Stimulated activated naive B cell treated with anti-CD40 and anti-IgM and Interleukin-4, amounts not matched to agents 10 μg/mL and 1 μg/mL and 100 μg/mL, for 72 hours (primary cell): ENCODE measurements at places on chromosomes 16 and 17.

DNA sequence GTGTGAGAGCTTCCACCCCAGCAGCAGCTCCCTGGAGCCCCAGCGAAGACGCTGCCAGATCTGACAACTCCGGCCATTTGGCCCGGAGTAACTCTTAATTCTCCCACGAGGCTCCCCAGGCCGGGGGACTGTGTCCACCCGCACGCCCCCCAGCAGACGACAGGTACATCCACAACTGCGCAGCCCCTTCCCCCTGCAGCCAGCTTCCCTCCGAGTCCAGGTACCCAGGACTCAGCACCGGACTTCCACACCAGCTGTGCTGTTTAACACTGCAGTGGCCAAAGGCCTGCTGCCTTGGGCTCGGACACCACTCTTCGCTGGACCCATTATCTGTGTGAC, 7.2 kb downstream of the SYNGR2 start:
- H3K4me1 ChIP-seq = peaks cover 98% of the 10 kb centered on the region
- H3K36me3 ChIP-seq = peaks cover 86% of the 10 kb centered on the region
- peak overlapping the region; percentile 97 for H3K27ac ChIP-seq

GRCh38 chr17:42484304-42484703, 25.6 kb downstream of the ATP6V0A1 start:
- peaks cover 37% of the 10 kb centered on the region for H3K36me3 ChIP-seq
- H3K4me1 ChIP-seq = peaks cover 2% of the 10 kb centered on the region
- H3K27me3 ChIP-seq = no peaks in the 10 kb centered on the region
- no peak overlapping the region for H3K27ac ChIP-seq

GRCh38 chr16:72468582-72468981, 296.6 kb upstream of the PMFBP1 start:
- H3K27ac ChIP-seq = no peak overlapping the region
- H3K4me3 ChIP-seq = no peak overlapping the region
- DNase-seq = no peak
- peaks cover 6% of the 10 kb centered on the region for H3K4me1 ChIP-seq
- H3K27me3 ChIP-seq = no peaks in the 10 kb centered on the region

- H3K36me3 ChIP-seq = peaks cover 14% of the 10 kb centered on the region
- DNase-seq = no peak
- peak overlapping the region; percentile 47 for H3K27ac ChIP-seq
Observed at GRCh38 chr16:71726476-71727315, 2.2 kb upstream of the PHLPP2 start.
